NCI-H2171 treated with DMSO at 0.1 percent for 48 hours (cell line): ENCODE measurements at places on chromosomes 6 and 20.
A peak's percentile ranks its signal among the peaks of the same experiment; 100 is the strongest.

DNA sequence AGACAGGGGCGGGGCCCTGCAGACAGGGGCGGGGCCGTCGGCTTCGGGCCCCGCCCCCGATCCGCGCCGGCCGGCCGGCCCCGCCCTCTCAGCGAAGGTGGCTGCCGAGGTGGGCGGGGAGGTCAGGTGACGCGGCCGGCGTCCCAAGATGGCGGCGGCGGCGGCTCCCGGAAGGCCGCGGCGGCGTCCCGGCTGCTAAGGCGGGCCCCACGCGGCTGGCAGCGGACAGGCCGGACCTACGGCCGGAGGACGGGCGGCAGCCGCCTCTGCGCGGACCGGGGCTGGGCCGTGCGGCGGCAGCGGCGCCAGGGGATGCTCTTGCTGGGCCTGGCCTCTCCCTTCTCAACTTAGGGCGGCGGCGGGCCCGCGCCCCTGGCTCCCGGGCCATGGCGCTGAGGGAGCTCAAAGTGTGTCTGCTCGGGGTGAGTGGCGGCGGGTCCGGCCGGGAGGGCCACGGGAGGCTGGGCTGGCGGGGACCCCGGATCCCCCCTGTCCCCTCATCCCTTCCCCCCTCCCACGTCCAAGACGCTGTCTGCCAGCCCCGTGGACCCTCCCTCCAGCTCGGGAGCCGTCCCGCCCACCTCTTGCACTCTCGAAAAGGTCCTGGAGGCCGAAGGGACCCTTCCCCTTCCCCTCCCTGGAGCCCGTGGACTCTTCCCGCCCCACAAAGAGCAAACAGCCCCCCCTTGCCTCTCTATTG, at the start of gene RAB22A:
RAB22A (plus strand) TSS at position 125 of the 700 bp plus-strand sequence; CDS start at position 387, 262 bp downstream.
- peak; percentile 61 for DNase-seq

DNA sequence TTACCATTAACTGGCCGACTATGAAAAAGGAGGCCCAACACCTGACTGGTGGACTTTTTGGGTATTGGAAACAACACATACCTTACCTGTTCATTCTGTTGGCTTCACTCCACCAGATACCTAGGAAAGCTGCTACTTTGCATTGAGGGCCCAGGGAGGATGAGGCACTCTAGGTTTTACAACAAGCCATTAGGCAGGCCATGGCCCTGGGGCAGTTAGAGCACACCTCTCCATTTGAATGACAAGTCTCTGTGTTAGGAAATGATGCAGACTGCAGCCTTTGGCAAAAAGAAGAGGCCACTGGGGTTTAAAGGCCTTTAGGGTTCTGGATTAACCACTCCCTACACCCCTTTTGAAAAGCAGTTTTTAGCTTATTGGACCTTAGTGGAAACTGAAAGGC, 144.3 kb downstream of the OR2B2 start:
- DNase-seq = no peak

- peak; percentile 10 for DNase-seq
Measured at GRCh38 chr20:20743511-20744169, 31.2 kb upstream of the RALGAPA2 start.

GRCh38 chr6:16575655-16576054, 185.6 kb downstream of the ATXN1 start:
- DNase-seq = no peak

- DNase-seq = no peak
Measured at GRCh38 chr6:87012743-87013142, 75.4 kb downstream of the HTR1E start.

DNA sequence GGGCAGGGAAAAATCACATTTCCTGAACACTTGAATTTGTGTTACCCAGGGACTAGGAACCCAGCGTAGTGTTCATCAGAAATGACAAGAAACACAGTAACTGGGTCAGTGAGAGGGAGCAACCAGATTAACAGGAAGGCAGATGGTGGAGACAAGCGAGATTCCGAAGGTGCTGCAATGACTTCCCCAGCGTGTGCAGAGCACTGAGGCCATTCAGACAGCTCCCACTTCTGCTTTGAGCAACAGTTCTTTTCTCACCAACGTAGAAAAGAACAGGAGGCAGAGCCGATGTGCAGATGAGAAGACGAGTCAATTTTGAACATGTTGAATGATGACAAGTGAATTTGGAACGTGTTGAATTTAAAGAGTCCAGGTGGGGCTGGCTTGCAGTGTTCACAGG, 63.1 kb upstream of the IFNGR1 start:
- DNase-seq = no peak

DNA sequence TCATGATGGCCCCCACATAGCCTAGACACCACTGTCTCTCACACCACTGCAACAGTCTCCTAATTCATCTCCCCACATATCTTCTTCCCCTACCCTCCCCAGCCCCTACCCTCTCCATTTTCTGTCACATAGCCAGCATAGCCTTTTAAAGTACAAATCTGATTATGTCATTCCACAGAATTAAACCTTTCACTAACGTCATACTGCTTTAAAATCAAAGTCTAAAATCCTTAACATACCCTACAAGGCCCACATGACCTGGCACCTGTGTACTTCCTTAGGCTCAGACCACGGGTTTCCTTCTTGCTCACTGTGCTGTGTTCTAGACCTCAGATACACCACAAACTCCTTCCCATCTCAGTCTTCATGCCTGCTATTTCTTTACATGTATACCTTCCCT, 5.9 kb downstream of the OSTM1 start:
- no peak for DNase-seq
